Ovary (tissue), 10 donors: ENCODE measurements at places on chromosomes 6 and 20. TPM values are rescaled to one million over a fixed set of nuclear protein-coding genes. Genes with fewer than 3 reads are reported as not detected.

- H3K4me3 ChIP-seq, result no peak overlapping the region
- no peaks in the 10 kb centered on the region for H3K36me3 ChIP-seq
- H3K27me3 ChIP-seq, result no peaks in the 10 kb centered on the region
- no peak for DNase-seq
- no peaks in the 10 kb centered on the region for H3K4me1 ChIP-seq
Observed at GRCh38 chr20:7849675-7850074, 90.6 kb downstream of the HAO1 start.

ZMYND8 gene
- total RNA-seq, result 32.3 TPM

SLCO4A1 gene
- total RNA-seq, result 6.5 TPM

PRKN gene
- total RNA-seq, result 10.4 TPM

PRR18 gene
- total RNA-seq, result 0.17 TPM

GRCh38 chr20:35838205-35838604 lies 66.4 kb downstream of the PHF20 start:
- no peak for DNase-seq
- H3K4me1 ChIP-seq, result no peaks in the 10 kb centered on the region
- H3K36me3 ChIP-seq, result no peaks in the 10 kb centered on the region
- H3K27ac ChIP-seq, result no peak overlapping the region

DNA sequence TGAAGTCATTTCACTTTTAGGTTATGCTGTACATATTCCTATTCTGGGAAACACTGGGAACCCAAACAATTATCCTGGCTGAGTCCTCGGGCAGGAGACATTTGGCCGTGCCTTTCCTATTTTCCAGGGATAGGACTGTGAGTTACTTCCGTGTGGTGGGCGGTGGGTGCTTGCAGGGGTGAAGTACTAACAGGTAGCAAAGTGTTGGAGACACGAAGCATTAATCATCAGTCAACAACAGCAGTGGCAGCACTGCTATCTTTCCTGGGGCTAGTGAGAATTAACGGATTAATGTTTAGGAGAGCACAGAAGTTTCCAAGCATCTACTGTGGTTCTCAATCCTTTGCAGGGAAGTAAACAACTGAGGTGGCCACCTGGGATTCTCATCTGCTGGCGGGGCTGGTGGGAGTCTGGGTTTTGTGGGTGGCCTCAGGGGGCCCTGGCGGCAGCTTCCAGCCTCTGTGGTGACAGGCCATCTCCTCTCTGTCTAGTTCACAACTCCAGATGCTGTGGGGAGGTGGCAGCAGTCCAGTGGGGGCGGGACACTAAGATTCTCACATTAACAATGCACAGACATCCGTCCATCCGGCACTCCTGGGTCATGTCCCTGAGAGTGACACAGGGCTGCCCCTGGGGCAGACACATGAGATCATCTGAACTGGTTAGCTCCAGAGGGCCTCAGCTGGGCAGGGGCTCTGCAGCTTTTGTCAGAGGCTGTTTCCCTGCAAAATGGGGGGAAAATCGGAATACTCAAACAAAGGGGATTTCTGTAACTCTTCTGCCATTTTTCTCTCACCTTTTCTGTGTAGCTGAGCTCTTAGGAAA lies 90.9 kb downstream of the GJA10 start:
- DNase-seq, result no peak
- no peak overlapping the region for H3K4me3 ChIP-seq
- H3K27me3 ChIP-seq, result no peaks in the 10 kb centered on the region
- no peak overlapping the region for H3K27ac ChIP-seq
- no peaks in the 10 kb centered on the region for H3K36me3 ChIP-seq

- no peak overlapping the region for H3K4me3 ChIP-seq
- H3K36me3 ChIP-seq, result no peaks in the 10 kb centered on the region
- peak; percentile 30 for DNase-seq
- peaks cover 7% of the 10 kb centered on the region for H3K4me1 ChIP-seq
Observed at GRCh38 chr6:132130626-132131298, 179.6 kb upstream of the CCN2 start.

DNA sequence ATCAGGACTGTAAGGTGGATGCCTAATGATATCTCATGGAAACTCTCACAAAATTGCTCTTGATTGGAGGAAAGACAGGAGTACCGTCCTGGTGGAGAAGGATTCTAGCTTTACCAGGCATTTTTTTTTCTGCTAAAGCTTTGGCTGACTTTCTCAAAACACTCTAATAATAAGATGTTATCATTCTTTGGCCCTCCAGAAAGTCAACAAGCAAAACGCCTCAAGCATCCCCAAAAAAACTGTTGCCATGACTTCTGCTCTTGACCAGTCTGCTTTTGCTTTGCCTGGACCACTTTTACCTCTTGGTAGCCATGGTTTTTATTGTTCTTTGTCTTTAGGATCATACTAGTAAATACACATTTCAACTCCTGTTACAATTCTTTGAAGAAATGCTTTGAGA lies 55.5 kb upstream of the RUNX2 start:
- H3K27ac ChIP-seq, result no peak overlapping the region
- H3K4me3 ChIP-seq, result no peak overlapping the region
- no peaks in the 10 kb centered on the region for H3K27me3 ChIP-seq
- no peaks in the 10 kb centered on the region for H3K36me3 ChIP-seq
- no peaks in the 10 kb centered on the region for H3K4me1 ChIP-seq

CDSN gene
- total RNA-seq, result 0.34 TPM

DNA sequence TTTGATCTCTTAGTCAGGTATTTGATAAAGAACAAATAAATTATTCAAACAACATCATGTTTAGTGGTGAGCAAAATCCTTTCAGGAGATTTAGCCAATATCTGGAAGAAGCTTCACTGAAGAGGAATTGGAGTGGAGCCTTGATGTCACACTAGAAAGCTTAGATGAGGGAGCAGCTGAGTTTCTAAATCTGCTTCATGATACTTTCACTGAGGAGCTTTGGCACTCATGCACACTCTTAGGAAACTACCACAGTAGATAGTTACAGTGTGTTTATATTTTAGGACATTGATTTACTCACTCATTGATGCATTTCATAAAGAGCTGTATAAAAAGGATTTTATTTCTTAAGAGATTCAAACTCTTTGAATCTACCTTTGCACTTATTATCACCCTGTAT lies 366.2 kb upstream of the BTBD3 start:
- no peaks in the 10 kb centered on the region for H3K27me3 ChIP-seq
- no peaks in the 10 kb centered on the region for H3K4me1 ChIP-seq
- H3K4me3 ChIP-seq, result no peak overlapping the region
- H3K27ac ChIP-seq, result no peak overlapping the region

TREML2 gene
- total RNA-seq, result not detected

- no peaks in the 10 kb centered on the region for H3K27me3 ChIP-seq
- DNase-seq, result no peak
- H3K36me3 ChIP-seq, result no peaks in the 10 kb centered on the region
- H3K4me3 ChIP-seq, result no peak overlapping the region
- no peaks in the 10 kb centered on the region for H3K4me1 ChIP-seq
Observed at GRCh38 chr20:58719258-58719657, 26.7 kb downstream of the NPEPL1 start.

- H3K4me3 ChIP-seq, result no peak overlapping the region
- peaks cover 19% of the 10 kb centered on the region for H3K4me1 ChIP-seq
- no peaks in the 10 kb centered on the region for H3K27me3 ChIP-seq
- no peaks in the 10 kb centered on the region for H3K36me3 ChIP-seq
- DNase-seq, result no peak
Observed at GRCh38 chr6:52534966-52535390, 41.9 kb downstream of the TRAM2 start.

GGT7 gene
- 18.8 TPM for total RNA-seq

- H3K36me3 ChIP-seq, result no peaks in the 10 kb centered on the region
- H3K27me3 ChIP-seq, result no peaks in the 10 kb centered on the region
- H3K27ac ChIP-seq, result peak overlapping the region; percentile 30
- peaks cover 15% of the 10 kb centered on the region for H3K4me1 ChIP-seq
Observed at GRCh38 chr20:17809362-17810061, 109.7 kb downstream of the BANF2 start.

DNA sequence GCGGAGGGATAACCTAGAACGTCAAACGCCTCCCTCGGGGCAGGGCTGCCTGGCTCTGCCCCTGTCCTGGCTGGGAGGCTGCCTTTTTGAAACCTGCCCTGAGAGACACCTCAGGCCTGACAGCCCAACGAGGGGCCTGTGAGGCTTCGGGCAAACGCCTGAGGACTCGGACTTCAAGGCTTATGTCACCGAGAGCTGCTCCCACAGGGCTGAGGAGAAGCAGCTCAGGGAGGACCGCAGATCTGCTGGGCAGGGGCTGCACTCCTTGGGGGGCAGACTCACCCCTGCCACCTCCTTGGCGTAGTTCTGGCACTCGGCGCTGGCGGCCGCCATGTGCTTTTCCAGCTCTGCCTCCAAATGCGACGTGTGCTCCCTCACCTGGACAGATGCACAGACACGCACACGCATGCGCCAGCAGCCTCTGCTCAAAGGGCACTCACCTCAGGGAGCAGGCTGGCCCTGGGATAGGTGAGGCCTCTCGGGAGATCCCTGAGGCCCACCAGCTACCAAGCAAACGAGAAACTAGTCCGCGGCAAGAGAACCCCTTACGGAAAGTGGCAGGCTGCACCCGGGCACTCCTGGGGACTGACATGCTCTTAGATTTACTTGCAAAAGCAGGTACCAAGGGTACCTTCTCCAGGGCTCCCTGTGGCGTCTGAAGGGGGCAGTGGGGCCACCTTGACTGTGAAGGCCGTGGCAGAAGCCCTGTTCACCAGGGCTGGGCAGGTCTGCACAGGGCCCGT lies 49.6 kb downstream of the DSTN start:
- no peak overlapping the region for H3K27ac ChIP-seq
- H3K36me3 ChIP-seq, result no peaks in the 10 kb centered on the region
- no peak for DNase-seq
- H3K4me3 ChIP-seq, result no peak overlapping the region

RAET1L gene
- total RNA-seq, result not detected

DNA sequence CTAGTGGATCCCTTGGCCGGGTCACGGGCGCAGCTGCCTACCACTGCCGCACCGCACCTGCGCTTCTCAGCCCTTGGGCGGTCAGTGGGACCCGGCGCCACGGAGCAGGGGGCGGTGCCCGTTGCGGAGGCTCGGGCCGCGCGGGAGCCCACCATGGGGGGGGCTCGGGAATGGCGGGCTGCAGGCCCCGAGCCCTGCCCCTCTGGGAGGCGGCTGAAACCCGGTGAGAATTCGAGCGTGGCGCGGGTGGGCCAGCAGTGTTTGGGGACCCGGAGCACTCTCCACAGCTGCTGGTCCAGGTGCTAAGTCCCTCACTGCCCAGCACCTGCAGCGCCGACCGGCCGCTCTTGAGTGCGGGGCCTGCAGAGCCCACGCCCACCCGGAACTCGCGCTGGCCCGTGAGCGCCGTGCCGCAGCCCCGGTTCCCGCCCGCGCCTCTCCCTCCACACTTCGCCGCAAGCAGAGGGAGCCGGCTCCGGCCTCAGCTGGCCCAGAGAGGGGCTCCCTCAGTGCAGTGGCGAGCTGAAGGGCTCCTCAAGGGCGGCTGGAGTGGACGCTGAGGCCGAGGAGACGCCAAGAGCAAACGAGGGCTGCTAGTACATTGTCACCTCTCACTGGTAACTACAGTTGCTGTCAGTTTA lies 120.5 kb upstream of the TMEM170B start:
- no peak overlapping the region for H3K27ac ChIP-seq
- no peaks in the 10 kb centered on the region for H3K4me1 ChIP-seq
- no peaks in the 10 kb centered on the region for H3K27me3 ChIP-seq
- H3K4me3 ChIP-seq, result no peak overlapping the region

GRCh38 chr6:134734312-134734869 lies 215.5 kb downstream of the ALDH8A1 start:
- H3K27me3 ChIP-seq, result no peaks in the 10 kb centered on the region
- DNase-seq, result no peak
- H3K4me1 ChIP-seq, result no peaks in the 10 kb centered on the region
- no peak overlapping the region for H3K4me3 ChIP-seq
- no peaks in the 10 kb centered on the region for H3K36me3 ChIP-seq
- no peak overlapping the region for H3K27ac ChIP-seq

- no peak overlapping the region for H3K4me3 ChIP-seq
- H3K36me3 ChIP-seq, result no peaks in the 10 kb centered on the region
- no peaks in the 10 kb centered on the region for H3K4me1 ChIP-seq
- DNase-seq, result no peak
- H3K27me3 ChIP-seq, result no peaks in the 10 kb centered on the region
- H3K27ac ChIP-seq, result no peak overlapping the region
Observed at GRCh38 chr6:116596815-116597214, 19.5 kb upstream of the RSPH4A start.

DNA sequence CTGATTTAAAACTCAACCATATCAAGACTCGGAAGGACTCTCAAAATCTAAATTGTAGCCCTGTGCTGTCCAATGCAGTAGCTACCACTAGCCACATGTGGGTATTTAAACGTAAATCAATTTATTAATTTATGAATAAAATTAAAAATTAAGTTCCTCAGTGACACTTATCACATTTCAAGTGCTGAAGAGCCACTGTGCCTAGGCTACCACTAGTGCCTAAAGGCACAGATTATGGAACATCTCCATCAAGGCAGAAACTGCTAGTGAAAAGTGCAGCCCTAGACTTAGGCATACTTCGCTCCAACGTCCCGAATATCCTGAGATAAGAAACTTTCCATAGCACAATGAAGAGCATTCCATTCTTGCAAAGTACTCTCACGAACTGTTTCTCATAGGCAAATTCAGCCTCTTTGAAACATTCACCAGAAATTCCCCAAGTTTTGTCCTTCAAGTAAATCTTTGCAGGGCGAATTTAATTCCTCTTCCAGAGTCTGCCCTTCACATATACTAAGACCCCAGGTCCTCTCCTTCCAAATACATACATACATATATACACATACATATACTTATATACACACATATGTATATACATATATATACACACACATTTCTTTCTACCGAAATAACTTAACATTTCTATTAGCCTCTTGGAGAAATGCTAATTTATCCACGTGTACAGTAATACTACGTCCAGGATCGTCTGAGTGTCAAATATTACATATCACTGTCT lies 1.3 kb downstream of the SUPT3H start:
- no peak overlapping the region for H3K27ac ChIP-seq
- no peaks in the 10 kb centered on the region for H3K36me3 ChIP-seq
- H3K4me3 ChIP-seq, result peak overlapping the region; percentile 67
- no peaks in the 10 kb centered on the region for H3K27me3 ChIP-seq
- no peak for DNase-seq

- peaks cover 14% of the 10 kb centered on the region for H3K4me1 ChIP-seq
- no peak overlapping the region for H3K27ac ChIP-seq
- H3K4me3 ChIP-seq, result no peak overlapping the region
- H3K36me3 ChIP-seq, result no peaks in the 10 kb centered on the region
Observed at GRCh38 chr6:167757249-167757648, 69.5 kb upstream of the AFDN start.

DNA sequence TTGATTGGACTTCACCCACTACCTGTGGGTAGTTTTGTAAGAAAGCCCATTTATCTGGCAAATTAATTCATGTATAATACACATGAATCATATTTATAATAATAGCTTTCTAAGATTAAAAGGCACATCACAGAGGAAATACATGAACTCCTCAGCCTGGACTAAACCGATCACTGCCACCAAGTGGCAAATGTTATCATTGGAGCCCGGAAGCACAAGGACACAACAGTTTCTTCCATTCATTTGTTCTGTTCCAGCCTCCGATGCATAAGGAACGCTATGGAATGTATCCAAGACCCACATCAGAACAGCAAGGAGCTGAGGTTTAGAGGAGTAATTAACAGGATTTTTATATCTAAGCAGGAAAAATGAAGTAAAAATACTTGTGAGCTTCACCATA lies 13.9 kb upstream of the IPCEF1 start:
- H3K36me3 ChIP-seq, result no peaks in the 10 kb centered on the region
- no peak overlapping the region for H3K4me3 ChIP-seq
- no peaks in the 10 kb centered on the region for H3K27me3 ChIP-seq
- no peak overlapping the region for H3K27ac ChIP-seq
- no peaks in the 10 kb centered on the region for H3K4me1 ChIP-seq

GRCh38 chr20:48141660-48142515 lies 356.6 kb upstream of the SULF2 start:
- H3K36me3 ChIP-seq, result no peaks in the 10 kb centered on the region
- H3K27ac ChIP-seq, result no peak overlapping the region
- H3K27me3 ChIP-seq, result no peaks in the 10 kb centered on the region
- H3K4me3 ChIP-seq, result no peak overlapping the region
- no peak for DNase-seq
